ENCODE measurements at places on chromosomes 6 and 20.

DNA sequence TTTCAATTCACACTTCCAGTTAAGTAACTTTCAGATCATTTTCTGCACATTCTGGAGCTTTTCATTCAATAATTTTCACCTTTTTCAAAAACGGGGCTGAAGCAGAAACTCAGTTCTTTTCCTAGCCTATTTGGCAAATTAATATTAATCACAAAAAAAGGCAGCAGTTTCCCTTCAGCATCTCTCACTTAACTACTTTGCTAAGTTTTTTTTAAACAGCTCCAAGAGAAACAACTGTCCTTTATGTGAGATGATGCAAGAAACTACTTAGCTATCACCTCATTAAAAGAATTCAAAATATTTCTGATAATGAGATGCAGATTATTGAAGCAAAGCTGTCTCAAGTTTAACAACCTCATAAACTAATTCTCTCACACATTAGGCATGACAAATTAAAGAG is 11.8 kb downstream of the CASS4 start:
- no peak for DNase-seq

- no peak for DNase-seq
Measured at GRCh38 chr6:15999201-15999600, 129.7 kb upstream of the MYLIP start.

DNA sequence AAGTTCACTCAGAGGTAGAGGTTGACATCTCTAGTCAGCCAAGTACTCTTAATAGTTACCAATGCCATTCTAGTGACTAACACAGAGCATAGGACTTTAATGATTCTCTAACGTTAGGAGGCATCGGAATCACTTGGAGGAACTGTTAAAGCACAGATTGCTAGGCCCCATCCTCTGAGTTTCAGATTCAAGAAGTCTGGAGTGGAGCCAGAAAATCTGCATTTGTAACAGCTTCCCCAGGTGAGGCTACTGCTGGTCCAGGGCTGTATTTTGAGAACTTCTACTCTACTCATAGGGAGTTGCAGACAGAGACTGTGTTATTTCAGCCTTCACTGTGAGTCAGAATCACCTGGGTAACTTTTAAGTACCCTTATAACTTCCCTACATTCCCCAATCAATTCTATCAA is 5.7 kb downstream of the LMBRD1 start:
- DNase-seq: no peak

DNA sequence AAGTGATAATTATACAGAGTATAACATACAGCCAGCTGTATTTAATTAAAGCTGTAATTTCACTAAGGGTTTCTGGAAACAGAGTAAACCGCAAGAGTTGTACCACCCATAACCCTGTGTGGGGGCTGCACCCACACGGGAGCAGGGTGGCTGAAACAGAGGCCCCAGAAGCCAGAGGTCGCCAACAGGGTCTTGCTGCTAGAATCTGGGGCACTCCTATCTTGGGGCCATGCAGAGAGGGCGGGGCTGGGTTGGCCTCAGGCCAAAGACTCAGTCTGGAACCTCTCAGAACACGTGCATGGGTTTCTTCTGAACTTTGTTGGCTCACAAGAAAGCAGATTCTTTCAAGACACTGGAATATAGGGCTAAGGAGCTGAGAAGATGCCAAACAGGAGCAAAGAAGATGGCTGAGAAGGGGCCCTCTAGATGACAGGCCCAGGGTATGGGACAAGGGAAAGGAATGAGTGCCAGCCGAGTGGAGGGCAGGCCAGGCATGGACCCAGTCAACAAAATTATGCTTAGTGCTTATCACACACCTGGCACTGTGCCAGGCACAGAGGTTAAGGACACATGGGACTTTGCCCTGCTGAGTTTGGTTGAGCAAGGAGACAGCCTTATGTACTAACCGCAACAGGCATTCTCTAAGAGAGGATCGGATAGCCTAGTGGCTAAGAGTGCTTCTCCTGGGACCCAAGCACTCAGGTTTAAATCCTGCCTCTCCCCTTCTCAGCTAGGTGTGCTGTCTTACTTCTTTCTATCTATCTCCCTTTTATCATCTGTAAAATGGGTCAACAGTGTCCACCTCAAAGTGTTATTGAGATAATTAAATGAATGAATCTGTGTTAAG is 96.6 kb upstream of the FOXP4 start:
- no peak for DNase-seq

- DNase-seq: no peak
Measured at GRCh38 chr6:35165630-35166071, 24.5 kb upstream of the TCP11 start.

DNA sequence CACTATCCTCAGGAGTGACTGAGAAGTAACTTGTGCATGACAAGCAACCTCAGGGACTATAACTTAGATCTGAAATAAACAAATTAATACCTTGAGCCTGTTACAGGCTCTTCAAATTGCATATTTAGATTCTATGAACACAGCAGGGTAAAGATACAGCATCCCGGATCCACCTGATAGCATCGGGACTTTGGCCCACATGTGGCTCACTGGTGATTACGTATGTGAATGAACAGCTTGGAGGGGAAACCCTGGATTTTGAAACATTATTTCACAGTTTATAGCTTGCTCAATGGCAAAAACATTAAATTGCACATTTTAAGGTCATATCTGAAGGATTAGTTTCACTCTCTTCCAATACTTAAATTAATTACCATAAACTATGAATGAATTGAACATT is 133.2 kb downstream of the KHDRBS2 start:
- no peak for DNase-seq

GRCh38 chr20:59605601-59606364 is 1.4 kb downstream of the PHACTR3 start:
- DNase-seq: peak; percentile 39

- DNase-seq: no peak
Measured at GRCh38 chr20:24587384-24588046, 118.1 kb downstream of the SYNDIG1 start.

DNA sequence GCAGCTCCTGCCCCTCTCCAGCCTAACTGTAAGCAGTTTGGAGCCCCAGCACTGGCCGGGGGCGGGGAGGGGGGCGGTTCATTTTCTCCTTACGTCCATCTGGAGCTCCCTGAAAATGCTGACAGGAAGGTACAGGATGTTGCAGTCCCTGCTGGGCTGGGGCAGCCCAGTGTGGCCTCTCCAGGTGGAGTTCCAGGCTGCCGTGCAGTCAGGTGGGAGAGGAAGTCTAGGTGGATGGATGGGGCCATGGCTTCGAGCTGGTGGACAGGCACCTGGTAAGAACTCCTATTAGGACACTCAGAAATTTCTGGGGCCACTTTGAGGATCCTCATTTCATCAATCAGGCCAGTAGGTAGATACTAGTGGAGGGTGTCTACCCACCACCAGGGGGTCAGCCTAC is 295.2 kb downstream of the CDH26 start:
- no peak for DNase-seq

DNA sequence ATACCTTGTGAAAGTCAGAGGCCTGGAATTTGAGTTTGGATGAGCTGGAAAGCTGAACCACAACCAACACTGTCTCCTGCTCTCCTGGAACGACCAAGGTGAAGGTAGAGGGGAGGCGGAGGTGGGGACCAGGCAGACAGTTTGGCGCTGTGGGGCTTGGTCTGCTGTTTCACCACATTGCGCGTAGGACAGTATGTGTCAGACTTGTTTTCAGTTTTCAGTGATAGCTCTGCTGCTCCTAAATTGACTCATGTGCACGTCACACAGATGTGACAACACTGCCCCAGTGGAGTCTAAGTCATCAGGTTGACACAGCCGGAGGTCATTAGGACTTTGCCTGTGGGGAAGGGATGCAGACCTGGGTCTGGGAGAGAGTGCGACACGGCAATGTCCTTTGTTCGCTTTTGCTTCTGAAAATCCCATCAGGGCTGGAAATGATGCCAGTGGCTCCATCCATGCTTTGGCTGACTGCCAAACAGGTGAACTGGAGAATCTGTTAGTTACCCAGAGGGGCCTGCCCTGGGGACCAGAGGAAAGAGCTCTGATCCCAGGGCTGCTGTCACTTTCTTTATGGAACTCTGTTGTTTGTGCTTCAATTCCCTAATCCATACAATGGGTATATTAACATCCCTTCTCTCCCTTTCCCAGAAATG is 255.5 kb downstream of the CDC5L start:
- no peak for DNase-seq

DNA sequence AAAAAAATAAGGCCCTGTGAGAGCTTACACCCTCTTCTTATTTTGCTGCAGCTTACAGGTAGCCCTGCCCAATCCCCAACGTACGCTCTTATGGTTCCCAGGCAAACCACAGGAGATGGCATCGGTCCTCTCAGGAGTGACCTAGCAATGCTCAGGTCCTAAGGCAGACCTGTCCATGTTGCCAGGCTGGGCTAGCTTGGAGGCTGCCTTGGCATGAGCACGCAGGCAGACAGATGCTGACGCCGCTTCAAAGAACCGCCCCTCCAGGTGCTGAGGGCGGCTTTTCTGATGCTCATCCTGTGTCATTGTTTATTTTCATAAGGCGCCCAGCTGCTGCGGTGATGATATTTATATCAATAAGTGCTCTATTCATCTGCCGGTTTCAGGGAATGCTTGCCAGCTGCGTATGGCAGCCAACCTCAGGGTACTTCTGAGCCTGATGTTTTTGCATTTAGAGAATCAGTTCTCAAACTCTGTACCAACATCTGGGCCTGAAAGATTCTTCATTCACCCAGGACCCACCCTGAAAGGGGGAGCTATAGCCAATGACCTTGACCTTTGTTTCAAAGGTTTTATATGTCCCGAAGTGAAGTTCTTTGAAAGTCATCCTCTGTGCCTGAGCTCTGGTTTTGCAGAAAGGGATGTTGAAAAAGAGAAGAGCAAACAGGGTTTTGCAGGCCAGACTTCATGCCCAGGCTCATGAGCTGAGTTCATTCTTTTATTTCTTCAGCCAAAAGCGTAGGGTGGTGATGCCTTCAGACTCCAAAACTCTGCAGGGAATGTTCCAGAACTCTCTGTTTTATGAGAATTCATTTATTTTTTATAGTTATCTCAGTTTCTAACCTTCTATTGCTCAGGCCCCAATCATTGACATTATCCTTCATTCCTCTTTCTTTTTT is 475.6 kb upstream of the CHD6 start:
- no peak for DNase-seq

DNA sequence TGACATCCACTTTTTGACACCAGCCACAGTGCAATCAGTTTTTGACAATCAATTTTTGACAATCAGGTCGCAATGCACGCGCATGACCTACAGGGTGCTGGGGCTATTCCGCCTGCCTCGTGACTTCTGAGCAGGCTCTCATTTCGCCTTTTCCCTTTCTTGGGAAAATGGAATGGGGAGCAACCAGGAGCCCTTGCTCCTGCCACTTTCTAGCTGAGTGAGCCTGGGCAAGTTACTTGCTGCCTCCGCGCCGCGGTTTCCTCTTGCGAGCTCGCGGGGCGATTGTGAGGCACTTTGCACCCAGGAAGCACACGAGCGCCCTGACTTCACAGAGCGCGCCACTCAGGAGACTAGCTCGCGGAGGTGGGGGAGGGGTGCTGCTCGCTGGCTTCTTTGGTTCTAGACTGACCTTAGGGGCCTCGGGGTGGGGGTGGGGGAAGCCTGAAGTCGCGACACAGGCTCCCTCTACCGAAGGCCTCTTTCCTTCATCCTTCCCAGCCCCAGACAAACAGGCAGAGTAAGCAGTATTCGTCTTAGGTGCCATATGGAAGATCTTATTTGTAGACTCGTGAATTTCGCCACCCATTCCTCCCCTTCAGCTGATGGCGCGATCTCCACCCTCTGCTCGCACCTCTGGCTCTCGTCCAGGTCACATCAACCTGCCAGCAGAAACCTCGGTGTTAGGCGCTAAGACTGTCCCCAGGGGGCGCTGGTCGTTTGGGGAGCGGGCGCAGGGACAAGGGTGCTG is 4.6 kb downstream of the TP53TG5 start:
- peak; percentile 36 for DNase-seq

DNA sequence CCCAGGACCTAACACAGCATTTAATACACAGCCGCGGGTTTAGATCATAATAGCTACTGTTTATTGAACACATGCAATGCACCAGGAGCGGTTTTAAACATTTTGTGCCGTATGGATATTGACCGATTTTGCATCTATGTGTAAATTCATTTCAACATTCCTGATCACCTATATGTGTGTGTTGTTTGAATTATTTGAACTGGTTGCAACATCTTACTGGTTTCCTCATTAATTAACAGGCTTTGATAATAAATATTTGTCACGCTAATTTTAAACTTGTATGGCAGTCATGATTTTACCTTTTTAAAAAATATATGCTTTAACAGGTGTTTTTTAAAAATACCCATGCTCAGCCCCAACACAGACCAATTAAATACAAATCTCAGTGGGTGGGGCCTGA is 35.8 kb downstream of the CPNE5 start:
- no peak for DNase-seq

DNA sequence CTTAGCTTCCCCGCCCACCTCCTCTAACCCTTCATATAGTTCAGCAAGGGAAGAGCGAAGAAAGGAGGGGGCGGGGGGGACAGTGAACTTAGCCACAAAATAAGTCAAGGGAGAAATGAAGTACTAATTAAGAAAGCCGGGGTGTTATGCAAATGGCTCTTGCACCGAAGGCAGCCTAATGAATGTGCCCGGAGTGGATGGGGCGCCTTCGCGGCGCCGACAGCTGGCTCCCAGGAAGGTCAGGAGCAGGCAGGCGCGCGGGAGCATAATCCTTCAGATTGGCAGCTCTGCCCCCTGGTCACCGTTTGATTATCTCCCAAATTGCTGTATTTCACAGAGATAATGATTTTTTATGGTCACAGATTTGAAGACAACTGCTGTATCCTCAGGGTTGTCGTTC is 395.1 kb downstream of the TFAP2B start:
- DNase-seq: no peak

DNA sequence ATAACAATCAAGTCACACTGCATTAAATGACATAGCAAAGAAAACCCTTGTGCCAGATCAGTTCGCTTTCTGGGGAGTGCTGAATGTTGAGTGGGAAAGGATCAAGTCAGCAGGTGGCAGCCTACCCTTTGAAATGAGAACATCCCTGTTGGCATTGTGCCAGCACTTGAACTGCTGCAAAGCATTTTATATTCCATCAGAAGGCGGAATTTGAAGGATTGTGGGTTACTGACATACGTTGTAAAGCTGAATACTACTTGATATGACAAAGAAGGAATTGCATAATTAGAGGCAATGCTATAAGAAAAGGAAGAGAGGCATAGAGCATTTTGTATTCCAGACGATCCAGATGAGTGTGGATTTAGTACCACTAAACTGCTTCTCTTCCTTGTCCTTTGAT is 26.5 kb downstream of the BCKDHB start:
- DNase-seq: no peak

- no peak for DNase-seq
Measured at GRCh38 chr6:68544450-68544849, 90.6 kb upstream of the ADGRB3 start.

- no peak for DNase-seq
Measured at GRCh38 chr6:3431994-3432393, 24.9 kb downstream of the SLC22A23 start.

GRCh38 chr6:98904096-98904495 is 43.6 kb downstream of the FBXL4 start:
- no peak for DNase-seq
